ENCODE measurements at places on chromosomes 2 and 18. TPM values are rescaled to one million over a fixed set of nuclear protein-coding genes. Genes with fewer than 3 reads are reported as not detected.

GRCh38 chr18:37484983-37485834, 80.4 kb downstream of the CELF4 start:
- peak; percentile 32 for DNase-seq

DNA sequence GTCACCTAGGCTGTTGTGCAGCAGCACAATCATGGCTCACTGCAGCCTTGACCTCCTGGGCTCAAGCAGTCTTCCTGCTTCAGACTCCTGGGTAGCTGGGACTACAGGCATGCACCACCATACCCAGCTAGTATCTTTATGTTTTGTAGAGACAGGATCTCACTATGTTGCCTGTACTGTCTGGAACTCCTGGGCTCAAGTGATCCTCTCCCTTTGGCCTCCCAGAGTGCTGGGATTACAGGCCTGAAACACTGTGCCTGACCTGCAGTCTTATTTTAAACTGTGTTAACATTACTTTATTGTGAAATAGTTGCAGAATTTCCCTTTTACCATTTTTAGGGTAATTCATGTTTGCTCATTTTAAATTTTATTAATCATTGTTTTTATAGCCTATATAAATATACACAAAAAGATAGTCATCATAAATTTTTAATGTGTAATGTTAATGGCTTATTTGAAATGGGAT, 24.6 kb downstream of the EML4 start:
- no peak for DNase-seq

DNA sequence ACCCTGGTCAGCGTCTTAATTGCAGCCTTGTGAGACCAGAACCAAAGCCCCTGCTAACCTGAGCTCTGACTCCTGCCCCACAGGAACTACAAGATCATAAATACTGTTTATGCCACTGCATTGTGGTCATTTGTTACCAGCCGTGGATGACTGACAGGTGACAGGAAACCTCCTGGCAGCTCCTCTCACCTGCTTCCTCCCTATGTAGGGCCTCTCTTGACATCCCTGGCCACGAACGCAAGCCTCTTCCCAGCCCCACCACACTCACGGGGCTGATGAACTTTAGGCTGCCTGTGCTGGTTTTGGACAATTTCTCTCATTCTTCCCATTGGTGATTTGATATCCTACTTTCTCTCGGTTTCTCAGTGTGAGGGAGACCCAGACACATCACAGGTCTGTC, 357.2 kb upstream of the MYT1L start:
- no peak for DNase-seq

DNA sequence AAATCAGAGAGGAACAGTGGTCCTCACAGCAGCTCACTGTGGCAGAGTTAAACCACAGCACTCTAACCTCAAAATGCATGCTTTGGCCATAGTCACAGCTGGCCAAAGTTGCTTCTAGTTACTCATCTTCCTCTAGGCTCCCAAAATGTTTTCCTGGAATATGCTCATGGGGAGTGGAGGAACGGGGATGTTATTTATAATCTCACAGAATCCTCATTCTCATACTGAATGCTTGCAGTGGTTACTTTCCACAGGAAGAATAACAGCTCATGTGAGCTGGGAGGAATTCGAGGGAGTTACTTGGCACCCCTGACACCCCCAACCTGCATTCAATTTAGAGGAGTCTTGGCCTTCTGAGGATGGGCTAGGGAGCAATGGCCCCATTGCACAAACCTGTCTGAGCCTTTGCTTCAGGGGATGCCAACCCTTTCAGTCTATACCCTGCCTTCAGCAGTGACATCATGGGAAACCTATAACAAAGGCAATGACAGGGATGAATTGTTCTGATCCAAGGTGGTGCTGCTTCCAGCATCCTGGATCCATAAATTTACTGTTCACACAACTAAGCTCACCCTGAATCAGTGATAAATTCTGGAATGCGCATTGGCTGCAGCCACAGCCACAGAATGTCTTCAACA, 22.4 kb upstream of the CCBE1 start:
- DNase-seq = no peak

HEATR5B gene
- 14.6 TPM for total RNA-seq

DNA sequence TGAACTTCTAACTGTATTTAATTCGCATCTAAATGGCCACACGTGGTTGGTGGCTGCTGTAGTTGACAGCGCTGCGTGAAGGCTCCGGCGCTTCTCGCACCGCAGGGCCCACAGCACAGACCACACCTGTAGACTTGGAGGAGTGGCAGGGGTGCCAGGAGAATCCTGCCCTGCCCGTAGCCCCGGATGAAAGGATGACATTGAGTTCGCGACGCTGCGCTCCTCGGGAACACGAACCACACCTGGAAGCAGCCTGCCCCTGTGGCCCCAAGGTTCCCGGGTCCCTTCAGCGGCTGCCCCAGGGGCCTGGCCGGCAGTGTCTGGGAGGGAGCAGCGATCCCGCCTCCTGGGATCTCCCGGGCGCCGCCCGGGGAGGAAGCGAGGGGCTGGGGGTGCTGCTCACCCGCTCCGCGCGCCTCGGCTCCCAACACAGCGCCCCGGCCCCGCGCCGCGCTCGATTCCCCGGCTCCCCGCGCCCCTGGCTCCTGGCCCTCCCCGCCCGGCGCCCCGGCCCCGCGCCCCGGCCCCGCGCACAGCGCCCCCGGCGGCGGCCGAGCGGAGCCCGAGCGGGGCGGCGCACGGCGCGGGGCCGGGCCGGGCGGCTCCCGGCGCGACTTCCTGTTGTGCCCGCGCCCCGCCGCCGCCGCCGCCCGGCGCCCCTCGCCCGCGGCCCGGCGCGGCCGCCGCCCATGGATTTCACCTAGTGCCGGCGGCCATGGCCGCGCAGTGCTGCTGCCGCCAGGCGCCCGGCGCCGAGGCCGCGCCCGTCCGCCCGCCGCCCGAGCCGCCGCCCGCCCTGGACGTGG, at the start of gene RNPEPL1:
Gene RNPEPL1, plus strand, starts transcription at position 613 of the 806 bp plus-strand sequence. Its CDS starts 103 bp downstream, at position 716.
- peak; percentile 70 for DNase-seq

DNA sequence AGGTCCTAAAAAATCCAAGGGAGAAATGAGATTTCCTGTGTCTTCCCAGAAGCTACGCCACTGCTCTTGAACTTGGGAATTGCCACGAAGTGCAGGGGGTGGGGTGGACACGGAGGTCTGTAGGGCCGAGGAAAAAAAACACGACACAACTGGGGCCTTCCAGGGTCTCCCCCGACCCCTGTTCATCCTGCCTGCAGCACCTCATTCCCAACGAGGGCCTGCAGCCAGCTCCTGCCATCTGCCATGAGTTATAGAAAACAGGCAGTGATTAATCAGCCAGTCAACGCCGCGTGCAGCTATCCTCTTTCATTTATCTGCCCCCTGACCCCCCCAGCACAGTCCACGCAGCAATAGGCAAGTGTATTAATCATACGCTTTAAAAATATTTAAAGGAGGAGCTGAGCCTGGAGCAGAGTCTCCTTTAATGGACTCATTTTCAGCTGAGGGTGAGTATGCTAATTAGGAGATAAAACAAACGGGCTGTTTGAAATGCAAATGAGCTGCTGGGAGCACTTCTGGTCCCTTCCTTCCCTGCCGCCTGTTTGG, 209.9 kb downstream of the TFCP2L1 start:
- DNase-seq = peak; percentile 79

DNA sequence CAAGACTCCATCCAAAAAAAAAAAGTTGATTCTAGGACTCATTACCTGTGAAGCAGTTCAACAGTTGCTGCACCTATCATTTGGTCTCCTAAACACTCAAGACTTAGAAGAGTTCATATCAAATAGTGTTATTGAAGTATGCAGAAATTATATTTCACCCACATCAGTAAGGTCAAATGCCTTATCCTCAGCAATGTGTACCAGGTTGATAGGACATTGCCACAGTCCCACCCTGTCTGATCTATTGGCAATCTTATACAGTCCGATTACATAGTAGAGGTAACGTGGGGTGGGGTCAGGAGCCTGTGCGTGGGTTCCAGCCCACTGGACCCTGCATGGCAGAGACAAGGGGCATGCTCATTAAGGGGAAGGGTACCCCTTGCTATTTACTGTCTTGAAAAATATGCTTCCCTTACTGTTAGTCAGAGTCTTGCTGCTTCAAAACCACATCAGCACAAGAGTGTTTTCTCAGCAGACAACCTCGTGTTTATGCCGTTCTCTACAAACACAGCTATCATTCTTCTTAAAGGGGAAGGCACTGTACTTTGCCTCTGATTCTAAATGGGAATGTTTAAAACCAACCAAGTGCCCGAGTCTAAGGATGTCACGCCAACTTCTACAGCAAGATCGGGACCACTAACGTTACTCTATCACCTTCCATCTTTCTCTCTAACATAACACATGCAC, 115.2 kb downstream of the MTCL1 start:
- DNase-seq = no peak

All from activated naive CD8-positive, alpha-beta T cell treated with anti-CD3 and anti-CD28 coated beads for 36 hours (primary cell).